Stimulated activated CD8-positive, alpha-beta memory T cell treated with anti-CD3 and anti-CD28 coated beads, Interleukin-2, amount 100 ng/mL, for 48 hours (primary cell): ENCODE measurements at places on chromosomes 16 and 17.

DNA sequence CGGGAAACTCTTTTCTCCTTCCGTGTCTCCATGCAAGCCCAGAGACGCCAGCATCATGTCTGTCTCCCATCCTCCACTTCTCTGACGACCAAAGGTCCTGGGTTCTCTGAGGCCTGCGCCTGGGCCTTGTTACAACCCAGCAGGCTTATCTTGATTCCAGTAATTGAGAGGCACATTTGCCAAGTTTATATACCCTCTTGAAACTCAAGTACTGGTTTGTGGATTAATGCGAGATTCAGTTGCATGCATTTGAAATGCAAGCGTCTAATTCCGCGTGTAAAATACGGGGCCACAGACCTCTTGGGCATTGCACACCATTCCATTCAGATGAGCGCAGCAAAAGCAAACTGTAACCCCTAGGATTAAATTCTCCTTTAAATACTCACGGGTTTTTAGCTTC, 28.7 kb upstream of the CRISPLD2 start:
- DNase-seq = no peak

GRCh38 chr17:79715098-79715942, 15.4 kb upstream of the ENPP7 start:
- DNase-seq = no peak

DNA sequence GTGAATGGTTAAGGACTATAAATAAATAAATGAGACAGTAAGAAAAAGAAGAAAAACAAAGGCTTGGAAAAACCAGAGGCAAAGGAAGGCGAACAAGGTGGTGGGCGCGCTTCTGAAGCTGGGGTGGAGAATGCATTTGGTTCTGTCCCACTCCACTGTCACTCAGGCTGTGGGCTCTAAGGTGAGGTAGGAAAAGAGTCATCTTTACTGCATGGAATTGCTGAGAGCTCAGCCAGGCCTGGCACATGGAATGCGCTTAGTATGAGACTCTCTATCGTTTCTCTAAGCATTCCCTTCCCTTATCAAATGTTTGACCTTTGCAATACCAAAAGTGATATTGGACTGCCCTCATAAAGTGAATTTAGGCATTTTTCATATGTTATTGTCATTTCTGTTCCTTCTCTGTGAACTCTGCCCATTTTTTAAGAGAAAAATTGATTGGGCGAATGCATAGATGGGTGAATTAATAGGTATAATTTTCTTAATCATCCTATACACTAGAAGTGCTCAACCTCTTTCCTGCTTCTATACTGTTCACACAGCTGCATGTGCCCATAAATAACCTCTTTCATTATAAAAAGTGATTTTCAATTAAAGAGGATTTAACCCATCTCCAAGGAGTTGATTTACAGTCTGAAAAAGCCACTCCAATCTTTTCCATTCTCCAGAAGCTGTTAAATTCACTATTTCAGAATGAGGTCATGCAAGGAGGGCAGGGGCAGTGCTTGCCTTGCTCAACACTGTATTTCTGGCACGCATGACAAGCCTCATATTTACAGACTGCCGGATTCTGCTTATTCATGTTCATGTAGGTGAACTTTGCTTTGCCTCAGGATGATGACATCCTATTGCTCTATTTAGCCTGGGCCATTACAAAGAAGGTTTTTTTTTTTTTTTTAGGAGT, 87.7 kb downstream of the MYH10 start:
- no peak for DNase-seq

DNA sequence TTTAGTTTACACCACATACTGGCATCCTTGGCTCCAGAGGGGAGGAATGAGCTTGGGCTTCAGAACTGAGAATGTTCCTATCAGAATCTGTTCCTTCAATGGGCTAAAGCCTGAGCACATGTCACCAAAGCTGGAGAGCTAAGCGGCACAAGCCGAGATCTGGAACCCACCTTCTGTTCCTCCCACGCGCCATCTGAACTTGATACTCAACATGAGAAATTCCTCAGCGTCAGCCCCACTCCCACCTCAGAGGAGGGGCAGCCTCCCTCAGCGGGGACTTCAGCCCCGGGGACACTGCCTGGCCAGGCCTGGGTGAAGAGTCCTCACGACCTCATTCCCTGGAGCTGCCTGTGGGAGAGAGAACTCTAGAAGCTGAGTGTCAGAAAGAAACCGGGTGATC, 22.8 kb upstream of the SLC47A1 start:
- DNase-seq = no peak

- no peak for DNase-seq
Observed at GRCh38 chr16:12296991-12297390, 320.5 kb downstream of the SNX29 start.

DNA sequence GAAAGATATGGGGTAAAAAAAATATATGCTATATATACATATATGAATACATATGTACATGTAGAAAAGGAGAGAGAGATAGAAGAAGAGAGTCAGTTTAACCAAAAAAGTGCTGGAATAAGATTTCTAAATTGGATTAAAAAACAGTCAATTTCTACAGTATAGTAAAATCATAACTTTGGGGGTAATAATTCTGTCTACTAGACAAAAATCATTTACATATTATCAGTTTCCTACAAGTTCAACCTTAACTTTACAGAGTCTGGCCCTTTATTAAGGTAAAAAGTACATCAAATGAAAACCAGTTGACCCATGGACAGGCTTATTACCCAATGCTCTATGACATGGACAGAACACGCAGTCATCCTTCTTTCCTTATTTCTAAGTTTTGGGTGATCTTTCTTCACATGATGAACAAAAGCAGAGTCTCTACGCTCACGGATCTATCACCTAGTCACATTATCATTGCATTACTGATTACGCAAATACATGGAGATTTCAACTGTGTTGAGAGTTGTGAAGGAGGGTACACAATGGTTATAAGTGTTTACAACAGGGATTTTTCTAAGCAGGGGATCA, 63.9 kb upstream of the SMIM36 start:
- DNase-seq = no peak
